ENCODE measurements at places on chromosomes 16 and 17.

GRCh38 chr17:68100000-68100641 lies 64.6 kb downstream of the KPNA2 start:
- DNase-seq: no peak

- DNase-seq: no peak
Observed at GRCh38 chr17:57603546-57603945, 141.6 kb downstream of the CCDC182 start.

- no peak for DNase-seq
Observed at GRCh38 chr16:73739049-73739769, 557.4 kb upstream of the PSMD7 start.

DNA sequence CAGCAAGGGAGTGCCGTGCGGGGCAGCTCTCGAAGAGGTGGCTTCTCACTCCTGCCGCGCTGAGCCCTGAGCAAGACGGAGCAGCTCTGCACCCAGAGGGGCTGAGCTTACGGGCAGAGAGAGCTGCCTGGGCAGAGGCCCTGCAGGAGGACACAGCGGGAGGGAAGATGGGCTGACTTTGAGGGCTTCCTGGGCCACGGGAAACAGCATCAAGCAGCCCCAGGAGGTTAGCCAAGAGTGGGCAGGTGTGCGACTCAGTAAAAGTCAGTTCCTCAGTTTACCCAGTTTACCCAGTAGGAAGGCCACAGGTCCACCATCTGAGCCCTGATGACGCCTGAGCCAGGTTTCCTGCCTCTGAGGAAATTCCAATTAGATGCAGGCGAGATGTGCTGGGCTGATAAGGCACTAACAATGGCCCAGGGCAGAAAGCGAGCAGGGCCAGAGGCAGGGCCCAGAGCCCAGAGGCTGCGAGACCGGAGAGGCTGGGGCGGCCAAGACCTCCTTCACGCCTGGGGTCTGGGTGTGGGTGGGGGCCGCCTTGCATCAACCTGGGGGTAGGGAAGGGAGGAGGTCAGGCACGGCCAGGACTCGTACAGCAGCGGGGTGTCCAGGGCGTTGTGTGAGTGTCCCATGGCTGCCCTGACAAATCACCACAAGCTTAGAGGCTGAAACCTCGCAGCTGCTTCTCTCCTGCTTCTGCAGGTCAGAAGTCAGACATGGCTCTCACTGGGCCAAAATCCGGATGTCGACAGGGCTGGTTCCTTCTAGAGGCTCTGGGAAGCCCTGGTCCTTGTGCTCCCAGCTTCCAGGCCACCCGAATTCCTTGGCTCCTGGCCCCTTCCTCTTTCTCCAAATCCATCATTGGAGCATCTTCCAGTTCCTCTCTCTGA lies 32.0 kb upstream of the CIBAR2 start:
- DNase-seq: no peak

DNA sequence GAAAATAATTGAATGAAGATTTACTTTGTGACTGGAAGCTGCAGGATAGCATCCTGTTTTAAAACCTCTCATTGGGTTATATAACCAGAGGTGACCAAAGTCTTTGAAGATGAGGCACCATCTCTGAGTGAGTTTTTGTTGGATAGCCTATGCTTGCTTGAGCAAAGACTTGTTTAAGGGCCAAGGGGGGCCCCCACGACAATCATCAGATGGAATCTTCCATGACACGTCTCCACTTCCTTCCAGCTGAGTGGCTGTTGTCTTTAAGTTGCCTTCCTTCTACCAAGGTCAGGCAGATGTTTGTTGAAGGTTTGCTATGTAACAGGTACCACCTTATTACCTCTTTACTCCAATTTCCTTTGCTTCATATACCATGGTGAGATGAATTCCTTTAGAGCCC lies 188.8 kb downstream of the PRKCA start:
- no peak for DNase-seq

DNA sequence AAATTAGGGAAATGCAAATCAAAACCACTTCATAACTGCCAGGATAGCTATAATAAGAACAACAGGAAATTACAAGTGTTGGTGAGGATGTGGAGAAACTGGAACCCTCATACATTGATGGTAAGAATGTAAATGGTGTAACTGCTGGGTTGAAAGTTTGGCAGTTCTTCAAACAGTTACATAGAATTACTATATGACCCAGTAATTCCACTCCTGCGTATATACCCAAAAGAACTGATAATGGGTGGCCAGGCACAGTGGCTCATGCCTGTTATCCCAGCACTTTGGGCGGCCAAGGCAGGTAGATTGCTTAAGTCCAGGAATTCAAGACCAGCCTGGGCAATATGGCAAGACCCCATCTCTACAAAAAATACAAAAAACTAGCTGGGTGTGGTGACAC lies 4.5 kb upstream of the CMTM4 start:
- no peak for DNase-seq

- no peak for DNase-seq
Observed at GRCh38 chr16:27123795-27124409, 57.2 kb downstream of the C16orf82 start.

DNA sequence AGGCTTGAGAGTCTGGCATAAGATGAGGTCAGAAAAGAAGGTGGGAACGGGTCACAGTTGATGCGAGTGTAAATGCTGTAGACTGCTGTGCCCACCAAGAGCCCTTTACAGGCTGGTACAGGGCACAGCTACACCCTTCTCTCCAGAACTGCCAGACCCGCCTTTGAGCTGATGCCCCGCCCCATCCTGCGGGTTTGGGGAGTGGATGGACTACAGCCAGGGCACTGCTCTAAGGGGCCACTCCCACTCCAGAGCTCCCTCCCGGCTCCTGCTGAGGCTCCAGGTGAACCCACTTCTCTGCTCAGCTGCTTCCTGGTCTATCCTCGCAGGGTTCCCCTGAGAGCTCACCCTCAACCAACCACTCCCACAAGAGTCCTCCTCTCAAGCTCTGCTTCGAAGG lies 12.3 kb downstream of the MEIOB start:
- no peak for DNase-seq
